ACHN (cell line): ENCODE measurements at places on chromosomes 11 and 22.

- DNase-seq: no peak
Measured at GRCh38 chr22:42623301-42623751, 8.6 kb upstream of the POLDIP3 start.

GRCh38 chr11:111269146-111269868 is 23.8 kb downstream of the POU2AF2 start:
- DNase-seq: no peak

GRCh38 chr22:46115388-46115678 is 35.0 kb upstream of the PPARA start:
- DNase-seq: no peak

DNA sequence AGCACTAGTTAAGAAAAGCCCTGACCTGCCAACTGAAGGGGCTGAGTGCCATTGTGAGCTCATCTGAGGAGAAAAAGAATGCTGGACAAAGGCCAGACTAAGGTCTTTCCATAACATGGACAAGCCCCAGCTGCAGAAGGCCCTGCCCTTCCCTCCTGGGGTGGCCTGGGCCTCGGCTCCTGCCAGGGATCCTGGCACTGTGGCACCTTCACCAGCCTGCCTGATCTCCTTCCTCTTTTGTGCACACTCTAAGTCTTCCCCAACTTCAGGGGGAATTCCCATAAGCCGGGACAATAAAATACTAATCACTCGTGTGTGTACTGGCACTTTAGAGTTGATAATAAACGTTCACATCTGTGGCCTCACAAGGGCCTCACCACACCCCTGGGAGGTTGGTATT is 9.9 kb downstream of the TMPRSS13 start:
- no peak for DNase-seq
